Mesothelial cell of epicardium (in vitro differentiated cells): ENCODE measurements at places on chromosomes 7 and 10.

DNA sequence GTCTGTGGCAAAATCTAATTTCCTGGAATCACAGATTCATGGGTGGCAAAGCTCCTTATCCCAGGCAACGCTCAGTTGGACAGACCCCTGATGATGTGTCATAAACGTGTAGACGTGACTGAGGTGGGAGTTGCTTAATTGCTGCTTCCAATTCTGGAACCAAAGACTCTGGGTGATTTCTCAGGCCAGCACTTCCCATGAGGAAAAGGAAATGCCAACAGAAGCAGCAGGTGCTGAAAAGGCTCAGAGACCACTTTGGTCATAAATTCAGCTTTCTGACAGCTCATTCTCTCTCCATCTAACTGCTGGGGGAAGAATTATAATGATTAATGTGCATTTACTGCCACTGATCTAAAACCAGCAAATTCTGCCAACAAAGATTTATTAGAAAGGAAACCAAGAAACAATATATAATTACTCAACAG is 88.7 kb downstream of the OSBPL3 start:
- no peak for DNase-seq

GRCh38 chr10:114715171-114715670 is 57.1 kb upstream of the ABLIM1 start:
- no peak for DNase-seq

DNA sequence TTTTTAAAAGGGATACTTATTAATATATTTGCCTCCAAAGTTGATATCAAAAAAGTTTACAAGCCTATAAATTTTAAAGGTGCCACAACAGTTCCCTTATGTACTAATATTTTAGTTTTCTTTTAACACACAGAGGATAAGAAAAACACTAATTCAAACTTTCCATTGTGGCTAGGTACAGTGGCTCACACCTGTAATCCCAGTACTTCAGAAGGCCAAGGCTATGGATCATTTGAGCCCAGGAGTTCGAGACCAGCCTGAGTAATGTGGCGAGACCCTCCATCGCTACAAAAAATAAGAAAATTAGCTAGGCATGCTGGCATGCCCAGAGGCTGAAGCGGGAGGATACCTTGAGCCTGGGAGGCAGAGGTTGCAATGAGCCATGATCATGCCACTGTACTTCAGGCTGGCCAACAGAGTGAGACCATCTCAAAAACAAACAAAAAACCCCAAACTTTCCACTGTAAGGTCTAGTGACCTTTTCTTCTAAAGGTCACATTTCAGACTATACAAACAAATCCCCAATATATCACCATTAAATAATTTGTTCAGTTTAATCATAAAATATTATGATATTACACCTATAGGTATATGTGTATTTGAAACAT is 107.5 kb downstream of the HBP1 start:
- no peak for DNase-seq

GRCh38 chr10:82267014-82267413 is 392.0 kb downstream of the NRG3 start:
- DNase-seq: no peak

DNA sequence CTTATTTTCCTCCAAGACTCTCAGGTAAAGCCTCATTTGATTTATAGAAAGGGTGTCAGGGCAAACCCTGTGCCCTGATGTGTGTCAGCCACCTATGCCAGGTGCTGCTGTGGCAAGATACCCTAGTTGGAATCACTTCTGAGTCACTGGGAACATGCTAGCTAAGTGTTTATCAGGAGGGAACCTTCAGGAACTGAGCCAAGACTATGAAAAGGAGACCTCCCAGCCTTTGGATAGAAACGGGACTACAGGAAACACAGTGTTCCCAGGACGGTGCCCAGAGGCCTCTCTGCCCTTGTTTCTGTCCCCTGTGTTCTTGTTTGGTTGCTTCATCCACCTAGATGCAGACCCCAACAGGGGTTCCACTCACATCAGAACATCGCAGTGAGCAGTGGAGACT is 28.5 kb downstream of the CNNM1 start:
- no peak for DNase-seq

- no peak for DNase-seq
Measured at GRCh38 chr10:59008452-59008851, 168.0 kb upstream of the PHYHIPL start.

DNA sequence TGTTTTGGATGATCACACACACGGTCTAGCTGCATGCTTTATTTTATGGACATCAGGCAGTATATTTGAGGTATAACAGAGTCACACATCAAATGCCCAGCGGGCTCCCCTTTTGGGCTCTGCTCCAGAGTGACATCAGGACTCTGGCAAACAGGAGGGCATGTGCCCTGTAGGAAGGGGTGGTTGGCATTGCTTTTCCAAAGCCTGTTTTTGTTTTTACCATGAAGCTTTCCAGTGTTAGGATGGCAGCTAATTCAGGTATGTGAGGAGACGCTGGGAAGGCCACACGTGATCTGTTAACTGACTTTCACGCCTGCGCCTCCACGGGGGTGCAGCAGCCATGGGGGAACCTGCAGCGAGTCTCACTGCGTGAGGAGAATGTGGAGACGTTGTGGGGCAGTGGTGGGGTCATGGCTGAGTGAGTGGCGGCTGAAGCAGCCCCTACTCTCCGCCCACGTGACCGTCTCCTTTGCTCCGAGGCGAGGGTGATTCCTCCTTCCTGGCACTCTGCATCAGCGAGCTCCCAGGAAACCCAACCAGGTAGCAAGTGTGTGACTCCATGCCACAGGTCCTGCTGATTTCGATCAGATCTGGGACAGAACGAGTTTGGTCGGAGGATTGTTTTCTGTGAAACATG is 117.7 kb downstream of the ANKRD61 start:
- no peak for DNase-seq

- DNase-seq: no peak
Measured at GRCh38 chr7:7639421-7639820, 1.1 kb upstream of the UMAD1 start.

DNA sequence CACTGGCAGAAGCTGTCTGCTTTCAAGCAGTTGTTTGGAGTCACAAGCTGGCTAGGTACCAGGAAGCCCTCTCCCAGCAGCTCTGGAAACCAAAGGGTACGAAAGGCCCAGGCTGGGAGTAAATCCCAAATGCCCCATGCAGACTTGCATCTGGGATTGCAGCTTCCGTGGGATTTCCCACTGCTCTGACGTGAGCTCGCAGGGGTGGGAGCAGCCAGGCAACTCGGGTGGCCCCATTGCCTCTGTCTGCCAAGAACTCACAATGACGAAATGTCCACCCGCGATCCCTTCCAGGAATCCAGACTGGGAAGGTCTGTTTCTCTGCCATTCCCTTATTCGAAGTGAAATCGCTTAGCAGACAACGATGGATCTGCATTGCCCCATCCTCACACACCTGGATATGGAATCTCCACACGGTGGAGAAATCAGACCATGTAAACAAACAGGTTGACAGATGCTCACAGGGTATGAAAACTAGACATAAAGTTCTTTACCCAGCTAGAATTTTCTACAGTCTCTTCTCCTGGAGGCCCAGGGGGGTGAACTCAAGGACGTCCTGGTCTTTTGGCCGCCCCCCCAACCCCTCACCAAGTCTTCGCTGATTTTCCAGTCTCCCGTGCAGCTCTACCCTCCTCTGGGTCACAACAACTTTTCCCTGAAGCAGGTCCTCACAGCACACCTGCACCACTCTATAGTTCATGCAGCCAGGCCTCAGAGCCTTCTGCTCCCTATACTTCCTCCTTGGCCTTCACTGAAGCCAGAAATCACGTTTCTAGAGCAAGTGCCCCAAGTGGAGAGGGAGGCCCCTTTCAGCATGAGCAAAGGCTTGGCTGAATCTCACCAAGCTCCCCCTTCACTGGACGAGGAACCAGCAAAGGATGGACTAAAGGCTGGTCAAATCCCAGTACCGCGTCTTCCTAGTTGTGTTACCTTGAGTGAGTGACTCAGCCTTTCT is 20.0 kb downstream of the SH3PXD2A start:
- DNase-seq: no peak

DNA sequence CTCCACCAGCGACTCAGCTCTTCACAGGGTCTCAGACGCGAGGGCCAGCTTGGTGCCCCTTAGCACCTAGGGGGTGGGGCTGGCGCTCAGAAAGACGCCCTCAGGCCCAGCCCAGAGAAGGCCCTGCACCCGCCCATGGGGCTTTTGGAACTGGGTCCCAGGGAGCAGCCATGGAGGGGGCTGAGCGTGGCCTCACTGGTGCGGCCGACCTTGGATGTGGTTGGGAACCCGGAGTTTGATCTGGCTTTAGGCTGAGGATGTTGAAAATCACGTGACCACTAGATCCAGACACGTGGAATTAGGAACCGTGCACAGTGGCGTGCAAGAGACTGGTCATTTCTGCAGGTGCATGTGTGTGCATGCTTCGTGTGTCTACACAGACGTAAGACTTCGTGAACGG is 185.4 kb downstream of the DNAJB6 start:
- no peak for DNase-seq

GRCh38 chr10:130409331-130409730 is 273.1 kb downstream of the GLRX3 start:
- no peak for DNase-seq

DNA sequence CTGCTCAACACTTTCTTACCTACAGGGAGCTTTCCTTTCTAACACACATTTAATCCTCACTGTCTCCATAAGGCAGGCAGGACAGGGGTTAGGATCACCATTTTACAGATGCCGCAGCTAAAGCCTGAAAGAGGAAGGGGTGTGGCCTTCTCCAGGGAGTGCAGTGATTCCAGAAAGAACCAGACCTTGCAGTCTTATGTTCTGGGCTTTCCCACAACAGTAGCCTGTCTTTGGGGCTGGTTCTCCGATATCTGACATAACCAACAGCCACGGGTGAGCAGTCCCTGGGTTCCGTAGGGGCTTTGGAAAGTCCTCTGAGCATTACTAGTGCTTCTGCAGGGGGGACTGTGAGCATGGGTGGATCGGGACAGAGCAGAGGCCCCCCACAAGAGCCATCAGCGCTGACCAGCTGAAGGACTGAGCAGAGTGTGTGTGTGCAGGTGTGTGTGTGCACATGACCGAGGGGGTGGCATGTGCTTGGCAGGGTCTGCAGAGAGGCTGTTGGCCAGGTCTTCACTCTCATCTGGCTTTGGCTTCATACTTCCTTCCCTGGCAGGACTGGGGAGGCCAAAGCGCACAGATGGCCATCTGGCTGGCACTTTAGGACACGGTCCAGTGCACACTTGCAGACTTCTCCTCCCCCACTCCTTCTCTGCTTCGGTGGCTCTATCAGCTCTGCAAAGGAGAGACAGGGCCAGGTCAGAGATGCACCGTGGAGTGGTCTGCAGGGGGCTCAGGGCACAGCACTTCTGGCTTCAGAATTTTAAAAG is 400.3 kb downstream of the RPS24 start:
- DNase-seq: no peak

- DNase-seq: no peak
Measured at GRCh38 chr10:14325325-14325955, 5.3 kb downstream of the FRMD4A start.

- no peak for DNase-seq
Measured at GRCh38 chr7:27419581-27420177, 177.1 kb downstream of the EVX1 start.

GRCh38 chr7:48046458-48046857 is 11.1 kb downstream of the C7orf57 start:
- DNase-seq: no peak

GRCh38 chr10:128779416-128779815 is 653.2 kb upstream of the MKI67 start:
- no peak for DNase-seq

DNA sequence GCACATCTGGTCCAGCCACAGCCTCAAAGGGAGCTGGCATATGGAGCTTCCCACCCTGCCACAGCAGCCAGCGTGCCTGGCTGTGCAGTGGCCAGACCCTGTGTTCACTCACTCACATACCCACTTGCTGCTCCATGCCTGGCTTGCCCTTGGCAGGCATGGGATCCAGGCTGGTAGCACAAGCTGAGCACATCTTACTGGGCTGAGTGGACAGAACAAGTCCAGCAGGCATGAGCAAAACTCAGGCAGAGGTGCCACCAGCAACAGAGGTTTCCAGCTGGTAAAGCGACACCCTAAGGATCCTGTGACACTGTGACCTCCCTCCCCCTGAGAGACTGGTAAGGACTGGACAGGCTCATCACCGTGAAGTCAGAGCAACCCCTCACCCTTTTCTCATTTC is 25.1 kb downstream of the SVIL start:
- DNase-seq: no peak

DNA sequence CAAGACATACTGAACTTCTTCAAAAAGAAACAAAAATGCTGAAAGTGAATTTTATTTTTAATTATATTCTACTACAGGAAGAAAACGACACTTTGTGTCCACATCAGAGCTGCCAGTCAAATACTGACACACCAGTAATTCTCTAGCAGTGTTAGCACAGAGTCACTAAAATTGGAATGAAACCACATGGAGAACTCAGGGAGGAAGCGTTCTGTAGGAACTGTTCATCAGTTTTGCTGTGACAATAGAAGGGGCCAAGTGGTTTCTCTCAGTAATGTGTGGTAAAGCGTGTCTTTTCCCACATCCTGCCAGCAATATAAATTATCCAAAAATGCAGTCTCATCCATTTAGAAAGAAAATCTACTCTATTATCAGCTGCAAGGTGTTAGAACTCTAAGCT is 683.3 kb downstream of the GRM8 start:
- no peak for DNase-seq

DNA sequence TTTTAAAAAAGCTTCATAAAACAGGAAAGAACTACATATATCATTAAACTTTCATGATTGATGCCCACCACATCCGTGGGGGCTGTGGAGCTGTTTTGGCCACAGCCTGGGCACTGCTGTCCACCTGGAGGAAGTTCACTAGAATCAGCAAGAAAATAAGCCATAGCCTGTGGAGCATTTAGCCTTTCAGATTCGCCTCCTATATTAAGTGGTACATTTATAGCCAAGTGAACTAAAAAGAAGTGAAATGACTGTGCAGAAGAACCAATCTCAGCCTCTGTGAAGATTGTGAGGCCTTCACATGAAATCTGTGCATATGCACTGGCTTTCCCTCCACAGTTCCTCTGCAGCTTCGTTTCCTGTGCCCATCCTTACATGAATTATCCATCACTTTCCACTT is 23.5 kb downstream of the WNT16 start:
- no peak for DNase-seq

GRCh38 chr7:17038160-17038782 is 156.5 kb upstream of the AGR3 start:
- DNase-seq: no peak

DNA sequence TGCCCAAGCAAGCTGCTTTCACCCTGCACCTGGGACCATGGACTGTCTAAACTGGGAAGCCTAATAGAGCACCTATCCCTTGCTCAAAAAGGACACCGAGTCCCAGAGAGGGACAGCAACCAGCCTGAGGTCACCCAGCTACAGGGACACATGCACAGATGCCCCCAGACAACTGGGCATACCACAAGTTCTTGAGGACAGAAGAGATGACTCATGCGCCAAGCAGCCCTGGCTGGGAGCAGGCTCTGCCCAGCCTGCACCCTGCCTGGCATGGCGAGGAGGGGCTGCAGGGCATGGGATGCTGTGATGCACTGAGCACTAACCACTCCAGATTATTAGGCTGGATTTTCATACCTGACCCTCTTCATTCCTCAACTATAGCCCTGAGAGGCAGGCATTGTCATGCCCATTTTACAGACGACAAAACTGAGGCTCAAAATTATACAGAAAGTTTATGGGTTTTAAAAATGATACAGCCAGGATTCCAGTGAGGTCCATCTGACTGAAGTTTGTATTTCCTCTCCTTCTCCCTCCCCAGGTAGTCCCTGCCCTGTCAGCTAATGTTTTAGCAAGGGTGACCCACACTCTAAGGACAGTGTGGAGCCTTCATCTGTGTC is 289.3 kb upstream of the ZMIZ1 start:
- DNase-seq: no peak

- no peak for DNase-seq
Measured at GRCh38 chr10:78620985-78621799, 447.6 kb upstream of the ZMIZ1 start.

GRCh38 chr7:115574681-115575291 is 455.8 kb downstream of the TFEC start:
- no peak for DNase-seq
